ENCODE measurements at places on chromosomes 7 and 10.

DNA sequence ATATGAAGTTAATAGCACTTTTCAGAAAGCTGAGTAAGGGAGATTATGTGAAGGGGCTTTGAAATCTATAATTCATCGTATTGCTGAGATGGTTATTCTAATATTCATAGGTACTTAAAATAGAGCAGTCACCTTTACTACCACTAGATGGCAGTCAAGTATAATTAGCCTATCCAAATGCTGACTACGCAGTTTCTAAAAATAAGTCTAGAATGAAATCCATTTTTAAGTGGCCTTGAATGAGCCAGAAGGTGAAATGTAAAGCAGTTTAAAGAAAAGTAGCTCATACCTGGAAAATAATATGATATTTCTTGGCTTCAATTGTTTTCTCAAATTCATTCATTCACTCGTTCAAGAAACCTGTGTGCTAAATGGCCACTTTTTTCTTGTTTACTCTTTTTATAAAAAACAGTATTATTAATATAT, 1277.1 kb downstream of the GATA3 start:
- DNase-seq: peak; percentile 66

DNA sequence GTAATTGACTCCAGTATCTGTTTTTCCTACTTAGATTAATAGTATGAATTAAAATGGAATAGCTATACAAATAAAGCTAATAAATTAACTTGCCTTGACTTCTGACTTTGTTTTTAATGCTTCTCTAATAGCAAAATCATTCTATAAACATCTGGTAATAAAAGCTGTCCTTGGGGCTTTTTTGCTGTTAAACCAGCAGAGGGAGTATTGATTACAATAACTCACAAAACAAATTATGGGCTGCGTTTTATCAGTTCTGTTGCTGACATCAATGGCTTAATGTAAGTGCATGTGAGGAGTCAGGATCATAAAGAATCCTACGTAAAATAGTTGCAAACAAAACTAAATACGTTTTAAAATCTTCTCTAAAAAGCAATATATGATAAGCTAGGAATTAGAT, 667.8 kb downstream of the PCDH15 start:
- DNase-seq: no peak

DNA sequence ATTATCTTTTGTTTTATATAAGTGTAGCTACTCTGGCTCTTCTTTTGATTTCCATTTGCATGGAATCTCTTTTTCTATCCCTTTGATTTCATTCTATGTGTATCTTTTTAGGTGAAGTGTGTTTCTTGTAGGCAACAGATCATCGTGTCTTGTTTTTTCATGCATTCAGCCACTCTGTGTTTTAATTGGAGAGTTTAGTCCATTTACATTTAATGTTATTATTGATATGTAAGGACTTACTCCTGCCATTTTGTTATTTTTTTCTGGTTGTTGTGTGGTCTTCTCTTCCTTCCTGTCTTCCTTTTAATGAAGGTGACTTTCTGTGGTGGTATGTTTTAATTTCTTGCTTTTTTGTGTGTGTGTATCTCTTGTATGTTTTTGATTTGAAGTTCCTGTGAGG, 81.6 kb downstream of the BBS9 start:
- DNase-seq: no peak

GRCh38 chr7:36185756-36186155, 32.7 kb downstream of the EEPD1 start:
- no peak for DNase-seq

- no peak for DNase-seq
These were observed 151.3 kb downstream of the PHF14 start for GRCh38 chr7:11124856-11125559.

DNA sequence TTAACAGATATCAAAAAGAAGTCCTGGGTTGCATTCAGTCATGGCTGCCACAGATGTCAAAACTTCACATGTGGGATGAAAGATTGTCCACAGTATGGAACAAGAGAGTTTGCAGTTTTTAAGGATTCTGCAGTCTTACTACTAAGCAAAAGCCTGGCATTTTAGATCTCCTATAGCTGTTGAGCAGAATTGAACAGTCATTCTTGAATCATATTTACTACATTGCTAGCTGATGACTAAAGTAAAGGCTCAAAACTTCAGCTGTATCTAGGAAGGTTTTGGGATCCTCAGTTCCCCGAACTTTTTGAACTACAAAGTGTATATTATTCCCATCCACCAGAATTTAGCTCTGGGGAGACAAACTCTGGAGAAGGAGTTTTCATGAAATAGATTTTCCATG, 31.0 kb downstream of the BET1 start:
- no peak for DNase-seq

DNA sequence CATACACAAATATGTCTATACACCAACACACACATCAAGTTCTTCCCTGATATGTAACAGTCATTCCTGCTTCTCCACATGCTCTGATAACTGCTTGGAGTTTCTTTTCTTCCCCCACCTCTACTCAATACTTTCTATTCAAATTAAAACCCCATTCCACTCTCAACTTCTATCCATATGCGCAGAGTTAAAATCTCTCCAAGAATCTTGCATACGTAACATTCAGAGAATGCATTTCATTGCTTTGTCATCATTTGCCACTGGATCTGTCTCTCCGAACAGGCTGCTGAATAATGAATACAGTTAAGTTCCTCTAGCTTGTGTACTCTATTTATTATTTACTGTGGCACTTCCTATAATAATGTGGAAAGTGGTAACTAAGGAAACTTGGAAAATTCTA, 68.8 kb downstream of the DGKB start:
- DNase-seq: no peak

DNA sequence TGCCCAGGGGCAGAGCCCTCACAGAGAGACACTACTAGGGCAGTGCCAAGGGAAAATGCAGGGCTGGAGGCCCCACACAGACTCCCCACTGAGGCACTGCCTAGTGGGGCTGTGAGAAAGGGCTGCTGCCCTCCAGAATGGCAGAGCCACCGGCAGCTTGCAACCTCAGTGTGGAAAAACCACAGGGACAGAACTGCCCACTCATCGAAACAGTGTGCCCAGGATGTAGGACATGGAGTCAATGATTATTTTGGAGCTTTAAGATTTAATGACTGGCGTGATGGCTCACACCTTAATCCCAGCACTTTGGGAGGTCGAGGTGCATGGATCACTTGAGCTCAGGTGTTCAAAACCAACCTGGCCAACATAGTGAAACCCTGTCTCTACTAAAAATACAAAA, 27.5 kb upstream of the MSS51 start:
- no peak for DNase-seq

DNA sequence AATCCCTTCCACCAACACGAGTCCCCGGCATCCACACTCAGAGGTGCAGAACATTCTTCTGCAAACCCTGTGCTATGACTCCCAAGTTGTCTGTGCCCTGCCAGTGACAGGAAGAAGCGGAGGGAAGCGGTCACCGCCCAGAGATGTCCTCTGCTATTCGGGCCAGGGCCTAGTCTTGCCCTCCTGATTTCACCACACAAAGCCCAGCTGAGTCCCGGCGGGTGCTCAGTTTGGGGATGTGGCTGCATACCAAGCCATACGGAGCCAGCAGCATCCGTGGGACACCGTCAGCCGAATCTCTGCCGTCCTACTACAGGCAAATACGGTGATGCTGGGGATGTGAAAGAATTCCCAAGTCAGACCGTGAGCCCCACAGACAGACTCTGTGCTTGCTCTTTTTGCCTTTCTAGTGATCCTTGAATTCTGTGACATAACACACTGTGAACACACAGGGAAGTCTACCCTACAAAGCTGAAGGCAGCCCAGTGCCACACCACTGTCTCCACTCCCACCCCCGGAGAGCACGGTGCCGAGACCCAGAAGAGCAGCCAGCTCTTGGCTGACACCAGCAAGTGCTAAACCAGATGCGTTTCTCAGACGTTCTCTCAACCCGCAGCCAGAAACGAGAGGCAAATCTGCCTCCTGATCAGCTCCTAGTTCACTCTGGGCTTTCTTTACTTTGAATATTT, 2.0 kb downstream of the STK32C start:
- DNase-seq: no peak

GRCh38 chr7:121341933-121342332, 13.1 kb downstream of the WNT16 start:
- no peak for DNase-seq

DNA sequence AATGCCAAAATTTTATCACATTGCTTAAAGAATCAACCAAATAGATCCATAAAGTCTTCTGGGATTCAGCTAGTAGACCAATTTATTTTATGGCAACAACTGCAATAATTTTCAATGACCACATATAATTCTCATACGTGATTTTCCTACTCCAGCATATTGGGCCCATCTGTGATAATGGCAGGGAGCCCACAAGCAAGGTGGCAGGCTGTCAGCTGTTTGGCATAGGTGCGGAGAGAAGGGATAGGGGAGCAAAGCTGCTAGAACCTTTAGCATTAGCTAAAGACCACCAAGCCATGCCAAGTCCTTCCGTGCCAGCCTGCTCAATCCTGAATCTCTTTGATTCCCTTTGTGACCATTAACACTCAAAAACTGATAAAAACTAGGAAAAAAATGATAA, 721.2 kb downstream of the XPNPEP1 start:
- DNase-seq: no peak

- DNase-seq: no peak
These were observed 1189.4 kb upstream of the AUTS2 start for GRCh38 chr7:68408873-68409272.

DNA sequence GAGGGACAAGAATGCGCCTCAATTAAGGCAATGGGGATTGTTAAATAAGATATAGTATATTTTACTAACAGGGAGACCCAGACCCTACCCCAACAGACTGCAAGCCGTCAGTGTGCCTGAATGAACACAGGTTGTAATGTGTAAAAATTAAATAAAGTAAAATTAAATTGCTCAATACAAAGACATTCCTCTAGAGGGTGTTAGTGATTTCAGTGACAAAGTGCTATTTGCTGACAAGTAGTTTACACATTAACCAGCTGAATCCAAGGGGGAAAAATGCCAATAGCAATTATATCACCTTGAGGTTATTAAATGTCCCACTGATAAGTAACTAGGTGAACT, 110.5 kb downstream of the EBF3 start:
- DNase-seq: no peak

DNA sequence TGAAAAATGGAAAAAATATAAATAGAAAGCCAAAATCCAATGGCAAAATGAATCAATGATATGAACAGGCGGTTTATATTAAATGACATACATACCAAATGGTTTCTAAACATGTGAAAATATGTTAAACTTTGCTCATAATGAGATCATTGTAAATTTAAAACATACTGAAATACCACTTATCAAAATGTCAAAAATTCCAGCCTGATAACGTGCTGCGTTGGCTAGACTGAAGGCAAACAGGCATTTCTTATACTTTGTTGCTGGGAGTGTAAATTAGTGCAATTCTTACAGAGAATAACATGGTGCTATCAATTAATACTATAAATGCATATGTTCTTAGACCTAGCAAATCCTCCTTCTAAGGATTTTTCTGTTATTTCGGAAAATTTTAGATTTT, 225.8 kb upstream of the FAM3C start:
- DNase-seq: no peak

DNA sequence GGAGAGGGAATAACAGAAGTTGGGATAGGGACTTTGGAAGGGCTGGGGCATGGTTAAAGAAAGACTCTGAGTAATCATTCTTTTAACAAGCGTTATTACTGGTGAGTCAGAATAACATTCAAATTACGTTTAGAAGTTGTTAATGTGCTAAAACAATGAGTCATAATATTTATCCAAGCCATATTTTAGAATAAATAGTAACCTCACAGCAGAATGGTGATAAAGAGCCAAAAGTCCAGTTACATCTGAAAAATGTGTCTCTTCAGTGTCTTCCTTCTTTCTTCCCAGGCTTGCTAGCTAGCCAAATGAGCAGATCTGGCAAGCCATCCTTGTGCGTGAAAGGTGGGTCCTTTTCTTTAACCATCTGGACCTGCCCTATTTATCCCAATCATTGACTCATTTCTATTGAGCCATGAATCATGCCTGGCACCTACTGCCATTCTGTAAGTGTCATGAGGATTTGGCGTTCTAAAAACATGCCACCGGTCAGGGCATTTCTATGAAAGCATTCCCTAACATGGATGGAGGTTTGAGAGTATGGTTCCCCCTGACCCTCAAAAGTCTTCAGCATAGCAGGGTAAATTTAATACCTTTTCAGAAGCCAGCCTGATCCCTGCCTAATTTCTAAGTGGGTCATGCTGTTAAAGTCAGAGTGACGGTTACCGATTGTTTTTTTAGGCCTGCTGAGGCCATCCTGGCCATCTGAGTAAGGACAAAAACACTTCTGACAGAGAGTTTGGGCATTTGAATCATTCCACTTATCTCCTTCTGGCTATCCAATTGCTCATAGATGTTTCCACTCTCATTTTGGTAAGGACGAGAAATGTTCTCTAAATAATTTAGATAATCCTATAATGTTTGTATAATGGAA, 26.9 kb downstream of the MYPN start:
- DNase-seq: no peak

GRCh38 chr7:116446212-116446855, 53.2 kb upstream of the CAV2 start:
- no peak for DNase-seq

DNA sequence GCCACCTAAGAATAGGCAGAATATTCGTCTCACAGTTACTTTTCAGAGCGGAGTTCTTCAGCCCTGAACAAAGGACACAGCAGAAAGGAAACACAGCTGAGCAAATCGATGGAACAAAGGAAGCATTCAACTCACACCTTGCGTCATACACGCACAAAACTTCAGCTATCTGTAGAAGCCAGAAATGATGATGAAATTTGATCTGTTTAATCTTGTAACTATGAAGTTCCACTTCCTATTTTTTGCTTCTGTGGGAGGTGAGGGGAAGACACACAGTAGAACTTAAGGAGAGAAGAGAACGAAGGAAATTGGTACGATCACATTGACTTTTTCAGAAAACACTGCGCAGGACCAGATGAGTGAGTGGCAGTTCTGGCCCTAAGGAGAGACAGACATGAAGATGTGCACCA, 26.2 kb downstream of the FAM171A1 start:
- no peak for DNase-seq

DNA sequence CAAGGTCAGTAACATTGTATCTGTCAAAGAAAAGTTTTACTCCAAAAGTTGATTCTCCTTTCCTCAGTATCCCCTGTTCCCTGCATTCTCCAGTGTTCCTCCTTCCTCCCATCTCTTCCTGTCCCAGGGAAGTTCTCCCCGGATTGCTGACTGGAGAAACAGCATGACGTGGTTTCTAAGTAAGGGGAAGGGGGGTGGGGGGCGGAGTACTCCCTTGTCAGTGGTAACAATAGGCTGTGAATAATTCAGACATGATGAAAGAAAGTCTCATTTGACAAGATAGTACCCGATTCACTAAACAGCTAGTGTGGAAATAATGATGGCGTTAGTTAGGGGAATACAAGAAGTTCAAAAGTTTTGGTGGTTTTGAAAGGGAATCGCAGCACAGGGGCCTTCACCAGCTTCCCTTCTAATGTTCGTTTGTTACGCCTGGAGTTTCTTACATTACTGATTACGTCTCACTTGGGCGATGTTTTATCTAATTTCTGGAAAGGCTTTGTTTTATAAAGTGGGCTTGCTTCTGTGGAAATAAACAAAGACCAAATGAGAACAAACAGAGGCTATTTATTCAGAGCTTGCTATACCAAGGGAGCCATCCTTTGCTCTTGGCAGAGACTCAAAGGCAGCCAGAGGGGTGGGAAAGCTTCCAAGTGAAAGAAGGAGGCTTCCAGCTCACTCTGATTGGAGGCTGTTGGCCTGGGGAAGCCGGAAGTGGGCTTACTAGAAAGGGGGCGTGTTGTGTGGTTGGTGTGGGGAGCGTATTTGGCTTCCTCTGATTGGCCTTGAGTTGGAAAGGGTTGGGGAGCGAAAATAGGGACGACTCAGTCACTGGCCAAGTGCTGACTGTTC, 453.7 kb downstream of the SDK1 start:
- no peak for DNase-seq

GRCh38 chr7:128456255-128456725, 612 bp downstream of the HILPDA start:
- DNase-seq: peak; percentile 32
